Hepatic stellate cell (primary cell): ENCODE measurements at places on chromosomes 6 and 20.

- DNase-seq: no peak
Measured at GRCh38 chr6:293193-294174, 1.2 kb downstream of the DUSP22 start.

DNA sequence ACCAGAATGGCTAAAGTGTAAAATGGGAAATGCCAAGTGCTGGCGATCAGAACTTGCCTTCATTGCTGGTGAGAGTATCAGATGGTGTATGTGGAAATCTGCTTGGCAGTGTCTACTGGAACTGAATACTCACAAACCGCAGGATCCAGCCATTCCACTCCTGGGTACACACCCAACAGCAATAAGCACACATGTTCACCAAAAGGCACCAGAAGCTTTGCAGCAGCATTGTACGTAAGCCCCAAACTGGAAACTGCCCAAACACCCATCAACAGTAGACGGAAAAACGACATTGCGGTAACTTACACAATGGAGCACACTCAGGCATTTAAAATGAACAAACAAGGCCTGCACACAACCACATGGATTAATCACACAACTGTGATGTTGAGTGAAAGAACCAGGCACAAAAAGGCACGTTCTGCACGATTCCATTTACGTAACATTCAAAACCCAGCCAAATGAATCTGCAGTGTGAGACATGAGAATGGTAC, 37.3 kb upstream of the BPIFA2 start:
- no peak for DNase-seq

DNA sequence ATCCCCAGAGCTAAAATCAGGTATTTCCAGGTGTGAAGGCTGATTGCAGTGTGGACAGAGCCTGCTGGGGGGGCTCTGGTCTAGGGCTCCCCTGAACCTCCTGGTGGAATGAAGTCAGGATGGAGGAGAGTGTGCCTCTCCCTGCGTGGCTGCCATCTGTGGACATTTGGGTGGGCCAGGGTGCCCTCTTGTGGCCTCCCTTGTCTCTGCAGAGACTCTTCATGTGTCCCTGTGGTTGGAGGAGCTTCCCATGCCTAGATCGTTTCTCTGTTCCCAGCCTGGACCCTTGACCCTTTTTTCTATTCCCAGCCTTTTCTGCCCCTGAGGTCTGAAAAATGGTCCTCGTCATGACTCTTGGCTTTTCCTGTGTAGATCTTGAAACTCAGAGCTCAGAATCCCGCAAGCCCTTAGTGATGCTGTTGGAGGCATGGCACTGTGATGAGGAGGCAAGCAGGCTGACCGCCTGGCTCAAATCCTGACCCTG, 9.9 kb upstream of the PSMF1 start:
- peak; percentile 54 for DNase-seq

GRCh38 chr6:144722154-144722737, 437.1 kb downstream of the UTRN start:
- no peak for DNase-seq

GRCh38 chr20:38881806-38882440, 44.3 kb upstream of the FAM83D start:
- no peak for DNase-seq

- no peak for DNase-seq
Measured at GRCh38 chr6:116011520-116011919, 49.2 kb downstream of the FRK start.

- DNase-seq: no peak
Measured at GRCh38 chr6:117194978-117195377, 70.4 kb upstream of the VGLL2 start.

- no peak for DNase-seq
Measured at GRCh38 chr6:167963589-167964057, 33.8 kb upstream of the KIF25 start.

DNA sequence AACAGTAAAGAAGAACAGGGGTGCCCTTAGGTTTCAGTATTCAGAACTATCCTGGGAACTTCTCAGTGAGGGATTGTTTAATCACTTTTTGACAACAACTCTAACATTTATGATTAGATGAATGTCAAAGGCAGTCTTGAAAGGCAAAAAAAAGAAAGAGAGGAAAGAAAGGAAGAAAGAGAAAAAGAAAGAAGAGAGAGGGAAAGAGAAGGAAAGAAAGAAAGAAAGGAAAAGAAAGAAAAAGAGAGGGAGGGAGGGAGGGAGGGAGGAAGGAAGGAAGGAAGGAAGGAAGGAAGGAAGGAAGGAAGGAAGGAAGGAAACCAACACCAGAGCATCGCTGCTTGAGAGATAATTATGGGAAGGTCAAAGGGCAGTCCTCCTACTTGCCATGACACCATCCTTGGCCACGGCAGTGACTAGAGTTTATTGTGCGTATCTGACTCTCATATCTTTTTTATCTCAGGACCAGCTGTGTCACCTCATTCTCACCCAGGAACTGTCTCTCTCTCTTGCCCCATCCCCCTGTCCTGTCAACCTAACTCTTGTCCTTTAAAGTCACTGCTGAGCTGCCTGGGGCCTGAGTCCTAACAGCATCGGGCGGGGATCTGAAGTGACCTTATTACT, 96.8 kb upstream of the ATXN1 start:
- no peak for DNase-seq

- DNase-seq: no peak
Measured at GRCh38 chr20:17138237-17138636, 88.6 kb upstream of the PCSK2 start.

- DNase-seq: no peak
Measured at GRCh38 chr20:59692139-59692538, 87.8 kb downstream of the PHACTR3 start.

- no peak for DNase-seq
Measured at GRCh38 chr6:138833816-138834539, 38.1 kb downstream of the ECT2L start.

- DNase-seq: no peak
Measured at GRCh38 chr20:53281557-53282117, 309.5 kb downstream of the TSHZ2 start.

GRCh38 chr6:83709748-83710050, 798 bp upstream of the SNAP91 start:
- DNase-seq: no peak

- no peak for DNase-seq
Measured at GRCh38 chr6:34673064-34673463, 23.5 kb downstream of the ILRUN start.

DNA sequence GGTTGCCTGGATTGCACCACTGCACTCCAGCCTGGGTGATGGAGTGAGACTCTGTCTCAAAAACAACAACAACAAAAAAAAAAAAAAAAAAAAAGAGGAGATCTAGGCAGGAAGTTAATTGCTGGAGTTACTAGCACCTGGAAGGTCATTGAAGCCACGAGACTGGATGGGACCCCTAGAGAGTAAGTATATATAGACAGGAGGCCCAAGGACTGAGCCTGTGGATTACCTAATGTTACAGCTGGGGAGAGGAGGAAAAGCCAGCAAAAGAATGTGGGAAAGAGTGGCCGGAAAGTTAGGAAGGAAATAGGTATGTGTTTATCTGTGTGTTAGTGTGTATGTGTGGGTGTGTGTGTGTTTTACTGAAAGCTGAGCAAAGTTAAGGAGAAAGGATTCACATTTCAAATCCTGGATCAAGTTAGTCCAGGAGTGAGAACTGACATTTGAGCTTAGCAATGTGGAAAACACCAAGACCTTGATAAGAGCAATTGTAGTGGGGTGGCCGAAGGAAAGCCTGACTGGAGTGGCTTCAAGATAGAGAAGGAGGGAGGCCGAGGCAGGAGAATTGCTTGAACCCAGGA, 38.4 kb downstream of the ANKRD6 start:
- no peak for DNase-seq

GRCh38 chr20:57501461-57502335, 23.2 kb downstream of the CTCFL start:
- DNase-seq: peak; percentile 26

GRCh38 chr6:35769211-35769610, 7.2 kb upstream of the CLPSL2 start:
- no peak for DNase-seq

- DNase-seq: no peak
Measured at GRCh38 chr6:63392092-63392724, 72.4 kb upstream of the LGSN start.

DNA sequence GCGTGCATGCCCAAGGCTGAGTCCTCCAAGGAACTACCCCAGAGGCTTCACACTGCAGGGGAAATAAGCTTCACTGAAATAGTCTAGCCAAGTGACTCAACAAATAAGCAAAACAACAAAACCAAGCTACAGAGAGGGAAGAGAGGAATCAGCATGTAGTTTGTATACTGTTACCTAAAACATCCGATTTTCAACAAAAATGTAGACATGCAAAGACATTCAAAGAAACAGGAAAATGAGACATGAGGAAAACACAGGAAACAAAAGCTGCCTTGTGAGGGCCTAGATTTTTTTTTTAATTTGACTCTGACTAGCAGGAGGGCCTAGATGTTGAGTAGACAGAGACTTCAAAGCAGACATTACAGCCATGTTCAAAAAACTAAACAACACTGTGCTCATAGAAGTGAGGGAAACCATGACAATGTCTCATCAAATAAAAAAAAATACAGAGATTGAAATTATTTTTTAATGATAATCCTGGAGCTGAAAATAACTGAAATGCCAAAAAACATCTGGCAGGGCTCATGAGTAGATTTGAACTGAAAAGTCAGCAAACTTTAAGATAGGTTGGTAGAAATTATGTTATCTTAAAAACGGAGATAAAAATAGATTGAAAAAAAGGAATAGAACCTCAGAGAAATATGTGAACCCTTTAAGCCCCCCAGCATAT, 16.4 kb upstream of the KIF25 start:
- no peak for DNase-seq

DNA sequence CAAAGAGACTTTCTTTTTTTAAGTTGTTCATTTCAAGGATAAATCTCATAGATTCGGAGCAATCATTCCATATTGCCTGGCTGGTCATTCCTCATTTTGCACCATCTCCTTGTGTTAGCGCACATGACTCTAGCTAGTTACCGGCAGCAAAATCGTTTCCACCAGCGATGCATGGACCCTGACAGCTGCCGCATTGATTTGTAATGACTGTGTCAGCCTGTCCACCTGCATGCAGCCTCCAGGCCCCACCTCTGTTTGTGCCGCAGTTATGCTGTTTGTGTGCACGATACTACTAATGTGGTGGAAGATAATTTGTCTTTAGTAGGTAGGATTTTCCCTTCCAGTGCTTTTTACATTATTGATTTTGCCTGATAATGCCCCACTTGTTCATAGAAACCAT, 164.0 kb downstream of the TBC1D7 start:
- no peak for DNase-seq

GRCh38 chr6:85544776-85545175, 48.9 kb downstream of the SNX14 start:
- DNase-seq: no peak

GRCh38 chr6:164005004-164005711, 590.6 kb downstream of the QKI start:
- no peak for DNase-seq

GRCh38 chr6:30778001-30778635, 33.8 kb upstream of the IER3 start:
- DNase-seq: no peak

DNA sequence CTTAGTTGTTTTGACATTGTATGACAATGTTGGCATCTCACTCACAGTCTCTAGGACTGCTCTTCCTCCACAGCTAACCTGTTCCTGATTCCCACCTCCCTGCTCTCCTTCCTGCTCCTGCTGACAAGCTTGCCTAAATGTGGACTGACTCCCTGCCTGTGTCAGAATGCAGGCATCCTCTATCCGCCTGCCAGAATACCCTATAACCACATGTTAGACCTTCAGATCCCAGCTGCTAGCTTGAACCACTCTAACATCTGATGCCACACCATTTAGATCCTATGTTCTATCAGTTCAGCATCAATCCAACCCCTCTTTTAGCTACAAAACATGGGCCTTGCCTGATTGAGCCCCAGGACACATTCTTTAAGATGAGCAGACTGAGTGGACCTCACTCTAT, 12.2 kb downstream of the FILIP1 start:
- DNase-seq: no peak

DNA sequence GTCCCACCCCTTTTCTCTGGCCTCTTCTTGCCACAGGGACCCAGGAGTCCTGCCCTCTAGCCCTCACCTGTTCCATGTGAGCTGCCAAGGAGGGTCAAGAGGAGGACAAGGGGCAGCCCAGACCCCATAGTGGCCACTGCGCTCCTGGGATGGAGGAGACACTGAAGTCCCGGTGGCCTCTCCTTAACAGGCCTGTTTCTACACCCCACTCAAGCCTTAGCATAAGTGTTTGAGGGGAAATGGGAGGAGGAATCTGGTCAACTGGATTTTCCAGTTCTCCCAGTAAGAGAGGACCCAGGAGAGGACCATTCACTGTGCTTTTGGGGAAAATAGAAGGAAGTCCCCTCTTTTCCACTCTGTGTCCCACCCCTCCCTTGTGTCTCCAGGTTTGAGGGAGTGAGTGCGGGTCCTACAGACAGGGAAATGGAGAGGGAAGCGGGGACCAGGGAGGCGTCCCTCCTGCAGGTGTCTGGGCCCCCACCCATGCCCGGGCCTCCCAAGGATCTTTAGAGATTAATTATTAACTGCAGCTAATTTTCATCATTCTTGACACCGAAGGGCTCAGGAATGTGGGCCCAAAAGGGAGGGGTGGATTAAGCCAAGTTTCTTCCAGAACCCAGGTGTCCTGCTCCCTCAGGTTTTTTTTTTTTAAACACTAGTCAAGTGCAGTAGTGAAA, at the start of gene SFTA2:
TSS of gene SFTA2 (minus strand) at position 202 of the 677 bp plus-strand sequence. CDS start at position 128, 74 bp downstream.
- DNase-seq: no peak

- no peak for DNase-seq
Measured at GRCh38 chr20:63057171-63058117, 50.7 kb upstream of the BHLHE23 start.

GRCh38 chr6:162777091-162777490, 49.3 kb downstream of the PACRG start:
- no peak for DNase-seq

DNA sequence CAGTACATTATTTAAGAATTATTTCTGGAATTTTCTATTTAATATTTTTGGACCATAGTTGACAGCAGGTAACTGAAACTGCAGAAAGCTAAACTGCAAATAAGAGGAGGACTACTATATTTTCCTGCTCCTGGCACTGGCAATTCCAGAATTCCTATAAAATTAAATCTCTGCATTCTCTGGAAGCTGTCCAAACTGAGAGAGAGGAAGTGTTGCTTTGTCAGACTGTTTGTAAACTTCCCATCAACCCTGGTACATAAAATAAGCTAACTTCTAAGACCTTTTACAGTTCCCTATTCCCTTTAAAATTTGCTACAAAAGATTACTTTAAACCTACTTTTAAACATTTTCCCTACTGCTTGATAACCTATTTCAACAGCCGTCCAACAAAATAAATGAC, 196.1 kb upstream of the RUNX2 start:
- DNase-seq: no peak

DNA sequence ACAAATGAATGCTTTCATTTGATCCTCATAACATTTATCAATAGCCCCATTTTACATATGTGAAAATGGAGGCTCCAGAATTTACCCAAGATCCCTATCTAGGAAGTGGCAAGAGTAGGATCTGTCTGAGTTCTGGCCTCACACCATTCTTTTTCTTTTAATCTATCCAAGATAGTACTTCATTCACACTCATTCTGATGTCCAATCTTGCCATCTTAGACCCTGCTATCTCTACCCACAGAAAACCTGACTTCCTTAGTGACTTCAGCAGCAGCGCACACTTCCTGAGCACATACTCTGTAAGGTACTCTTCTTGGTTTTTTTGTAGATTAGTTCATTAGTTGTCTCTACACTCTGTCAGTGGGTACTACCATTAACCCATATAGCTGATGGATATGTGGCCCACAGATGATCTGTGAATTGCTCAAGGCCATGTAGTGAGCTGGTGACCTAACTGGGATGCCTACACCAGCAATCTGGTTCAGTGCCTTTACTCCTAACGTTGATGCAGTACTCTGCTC, 36.3 kb downstream of the COX4I2 start:
- no peak for DNase-seq
